Stimulated activated CD4-positive, alpha-beta T cell treated with anti-CD3 and anti-CD28 coated beads, Interleukin-12 subunit alpha, Interleukin-12 subunit beta, amount 100 ng/mL, for 4 hours (primary cell): ENCODE measurements at places on chromosomes 1 and 21.

- no peak for DNase-seq
These were observed 29.4 kb upstream of the SLC26A9 start for GRCh38 chr1:205972491-205973168.

GRCh38 chr1:43220905-43221778, 48.6 kb upstream of the TMEM125 start:
- no peak for DNase-seq

GRCh38 chr1:84504580-84505492, 1.4 kb upstream of the SPATA1 start:
- DNase-seq, result no peak

- no peak for DNase-seq
These were observed 5.4 kb downstream of the PPP2R5A start for GRCh38 chr1:212290608-212291007.

DNA sequence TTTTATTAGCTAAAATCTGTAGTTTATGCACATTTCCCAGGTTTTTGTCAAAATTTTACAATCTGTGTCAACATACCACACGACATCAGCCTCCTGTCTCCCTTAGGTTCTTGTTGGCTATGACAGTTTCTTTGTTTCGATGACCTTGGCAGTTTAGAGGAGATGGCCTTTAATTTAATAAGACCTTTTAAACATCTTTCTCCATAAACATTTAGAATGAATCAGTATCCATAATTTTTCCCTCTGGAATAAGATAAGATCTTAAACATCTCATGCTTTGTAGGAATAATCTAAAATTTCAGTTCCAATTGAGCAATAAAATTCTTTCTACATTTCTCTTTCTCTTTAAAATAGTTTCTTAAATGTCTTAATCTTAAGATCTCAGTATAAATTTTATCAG, 28.7 kb upstream of the DYRK1A start:
- DNase-seq, result no peak

GRCh38 chr21:17900281-17900989, 81.3 kb upstream of the C21orf91 start:
- no peak for DNase-seq
